Stimulated activated CD8-positive, alpha-beta memory T cell treated with anti-CD3 and anti-CD28 coated beads, Interleukin-2, amount 100 ng/mL, for 1 hour (primary cell): ENCODE measurements at places on chromosomes 2 and 18.

GRCh38 chr2:4668381-4668780 is 965.0 kb downstream of the DCDC2C start:
- DNase-seq, result no peak

GRCh38 chr2:39636306-39636705 is 29.4 kb upstream of the TMEM178A start:
- DNase-seq, result no peak

- no peak for DNase-seq
These were observed 54.4 kb downstream of the PMAIP1 start for GRCh38 chr18:59954241-59954640.

DNA sequence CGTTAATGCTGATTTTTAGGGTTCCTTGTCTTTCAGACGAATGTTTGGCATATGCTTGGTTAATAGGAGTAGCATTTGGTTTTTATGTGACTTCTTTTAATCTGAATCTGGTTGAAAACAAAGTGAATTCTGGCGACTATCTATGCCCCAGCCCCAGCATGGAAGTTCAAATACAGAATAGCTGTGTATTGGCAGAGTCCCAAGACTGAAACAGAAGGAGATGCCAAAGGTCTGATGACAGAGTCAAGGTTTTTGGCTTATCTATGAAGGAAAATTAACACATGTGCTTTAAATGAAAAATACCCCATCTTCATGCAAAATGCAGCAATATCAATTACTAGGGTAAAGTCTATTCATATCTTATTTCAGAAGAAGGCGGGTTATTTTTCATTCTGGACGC is 734.8 kb upstream of the NXPH2 start:
- DNase-seq, result no peak

- DNase-seq, result no peak
These were observed 480.7 kb upstream of the GYPC start for GRCh38 chr2:126175222-126175621.

GRCh38 chr18:48488388-48488850 is 50.4 kb upstream of the CTIF start:
- no peak for DNase-seq

GRCh38 chr2:130251873-130252620 is 53.8 kb upstream of the TUBA3E start:
- DNase-seq, result no peak

DNA sequence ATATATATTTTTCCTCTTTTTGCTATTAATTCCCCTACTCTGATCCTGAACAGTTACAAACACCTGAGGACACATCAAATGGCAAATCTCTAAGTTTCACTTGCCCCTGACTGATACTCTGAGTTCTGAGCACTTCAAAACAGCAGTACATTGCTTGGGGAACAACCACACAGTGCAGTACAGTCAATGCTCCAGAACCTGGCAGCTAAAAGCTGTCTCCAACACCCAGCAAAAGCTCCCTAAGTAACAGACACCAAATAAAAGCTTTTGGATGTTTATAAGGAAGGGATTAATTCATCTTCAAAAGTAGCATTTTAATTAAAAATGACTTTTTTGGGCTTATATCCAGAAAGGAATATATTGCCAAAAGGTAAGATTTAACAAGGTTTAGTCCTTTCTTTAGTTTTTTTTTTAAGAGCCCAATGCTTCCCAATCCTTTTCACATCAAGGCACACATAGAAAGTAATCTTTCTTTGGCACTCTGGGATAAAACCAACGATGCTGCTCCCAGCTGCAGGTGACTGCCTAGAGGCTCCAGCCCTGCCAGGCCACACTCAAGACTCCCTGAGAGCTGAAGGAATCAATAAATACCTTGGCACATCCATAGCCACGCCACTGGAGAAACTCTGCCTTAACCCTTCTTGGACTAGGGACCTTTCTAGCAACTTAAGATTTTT is 164.9 kb upstream of the ZFP36L2 start:
- no peak for DNase-seq

DNA sequence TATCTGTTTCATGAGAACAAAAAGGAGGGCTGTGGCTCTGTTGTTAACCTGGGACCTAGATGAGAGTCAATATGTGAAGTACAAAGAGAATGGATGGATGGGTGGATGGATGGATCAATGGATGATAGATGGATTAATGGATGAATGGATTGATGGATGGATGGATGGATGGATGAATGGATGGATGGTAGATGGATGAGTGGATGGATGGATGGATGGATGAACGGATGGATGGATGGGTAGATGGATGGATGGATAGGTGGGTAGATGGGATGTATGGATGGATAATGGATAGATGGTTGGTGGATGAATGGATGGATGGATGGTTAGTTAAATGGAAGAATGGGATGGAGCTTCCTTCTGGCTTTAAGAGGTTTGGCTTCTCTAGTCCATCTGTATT is 396.7 kb downstream of the ALK start:
- DNase-seq, result no peak

- DNase-seq, result no peak
These were observed 26.8 kb upstream of the LDLRAD4 start for GRCh38 chr18:13191779-13192178.

DNA sequence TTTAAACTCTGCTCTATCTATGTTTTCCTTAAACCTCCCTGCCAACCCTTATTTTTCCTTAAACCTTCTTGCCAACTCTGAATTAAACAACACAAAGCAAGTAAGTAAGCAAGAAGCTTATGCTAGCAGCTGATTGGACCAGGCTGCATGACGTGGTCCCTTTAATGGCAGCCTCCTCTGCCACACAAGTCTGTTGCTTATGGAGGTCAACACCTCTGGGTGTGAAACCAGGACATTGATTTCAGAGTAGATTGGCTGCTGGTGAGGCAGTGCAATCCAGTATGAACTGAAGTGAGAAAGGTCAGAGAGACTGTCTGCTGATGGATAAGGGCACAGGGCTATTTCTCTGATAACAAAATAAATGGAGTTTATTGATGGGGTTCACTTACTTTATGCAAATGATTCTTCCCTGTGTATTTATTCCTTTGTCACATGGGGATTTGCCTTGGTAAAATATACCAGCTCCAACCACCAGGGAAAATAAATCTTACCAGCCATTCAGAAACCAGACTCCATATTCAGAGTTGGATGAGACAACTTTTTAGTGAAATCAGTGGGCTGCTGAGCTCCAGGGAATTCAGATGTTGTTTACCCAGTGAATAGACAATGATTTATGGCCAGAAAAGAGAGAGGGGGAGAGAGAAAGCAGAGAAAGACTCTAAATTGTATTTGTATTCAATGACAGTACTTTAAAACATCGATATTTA is 112.2 kb upstream of the NCKAP5 start:
- no peak for DNase-seq

DNA sequence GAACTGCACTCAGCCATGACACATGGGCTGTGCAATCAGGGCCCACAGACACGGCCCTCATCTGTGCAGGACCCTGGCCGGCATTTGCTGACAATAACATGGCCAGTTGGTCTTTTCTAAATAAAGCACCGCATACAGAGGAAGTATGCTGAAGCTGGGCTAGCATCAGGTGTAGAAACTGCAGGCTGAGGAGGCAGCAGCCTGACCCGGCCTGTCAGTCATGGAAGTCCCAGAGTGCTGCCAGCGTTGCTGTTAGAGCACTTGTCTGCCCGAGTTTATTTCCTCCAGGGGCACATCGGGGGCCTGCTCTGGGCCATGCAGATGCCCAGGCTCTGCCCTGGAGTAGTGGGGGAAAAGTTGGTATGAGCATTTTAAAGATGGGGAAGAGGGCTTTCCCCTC is 4.1 kb upstream of the PTPN18 start:
- DNase-seq, result no peak

DNA sequence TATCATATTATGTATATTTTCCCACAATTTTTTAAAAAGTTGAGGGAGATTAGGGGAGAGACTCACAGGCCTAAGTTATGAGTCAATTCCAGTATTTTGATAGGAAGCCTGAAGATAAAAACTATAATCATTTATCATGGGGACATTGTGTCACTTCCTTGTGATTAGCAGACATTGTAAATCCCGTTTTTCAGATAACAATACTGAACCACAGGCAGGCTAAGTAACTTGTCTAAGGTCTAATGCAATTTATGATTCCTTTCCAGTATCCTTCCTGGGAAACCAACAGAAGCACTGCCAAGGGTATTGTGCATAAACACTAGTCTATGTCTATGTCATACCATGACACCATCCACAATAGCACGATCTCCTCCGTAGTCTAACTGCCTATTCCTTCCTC is 235.2 kb upstream of the PIK3C3 start:
- no peak for DNase-seq

- DNase-seq, result no peak
These were observed 36.4 kb upstream of the HAAO start for GRCh38 chr2:42828487-42829425.

GRCh38 chr2:60560734-60561644 is 7.5 kb upstream of the BCL11A start:
- DNase-seq, result no peak

DNA sequence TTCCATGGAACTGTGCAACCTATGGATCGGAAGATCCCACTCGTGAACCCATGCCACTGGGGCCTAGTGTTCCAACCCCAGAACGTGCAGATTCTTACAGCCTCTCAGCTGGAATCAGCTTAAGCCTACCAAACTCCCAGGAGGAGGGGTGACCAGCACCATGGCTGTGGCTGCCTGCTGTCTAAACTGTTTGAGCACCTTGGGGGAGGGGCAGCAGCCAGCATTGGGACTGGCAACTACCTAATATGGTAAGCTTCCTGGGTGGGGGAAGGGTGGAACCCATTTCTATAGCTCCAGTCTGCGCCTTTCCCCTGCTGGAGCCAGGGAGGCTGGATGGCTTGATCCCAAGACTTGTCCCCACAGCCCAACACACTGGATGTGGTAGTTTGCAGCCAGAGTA is 10.7 kb upstream of the POLE4 start:
- DNase-seq, result no peak

GRCh38 chr2:133600266-133600928 is 32.1 kb upstream of the NCKAP5 start:
- no peak for DNase-seq

- DNase-seq, result no peak
These were observed 2.9 kb upstream of the SCYGR2 start for GRCh38 chr2:227595797-227596196.
